ENCODE measurements at places on chromosomes 7 and 10.

DNA sequence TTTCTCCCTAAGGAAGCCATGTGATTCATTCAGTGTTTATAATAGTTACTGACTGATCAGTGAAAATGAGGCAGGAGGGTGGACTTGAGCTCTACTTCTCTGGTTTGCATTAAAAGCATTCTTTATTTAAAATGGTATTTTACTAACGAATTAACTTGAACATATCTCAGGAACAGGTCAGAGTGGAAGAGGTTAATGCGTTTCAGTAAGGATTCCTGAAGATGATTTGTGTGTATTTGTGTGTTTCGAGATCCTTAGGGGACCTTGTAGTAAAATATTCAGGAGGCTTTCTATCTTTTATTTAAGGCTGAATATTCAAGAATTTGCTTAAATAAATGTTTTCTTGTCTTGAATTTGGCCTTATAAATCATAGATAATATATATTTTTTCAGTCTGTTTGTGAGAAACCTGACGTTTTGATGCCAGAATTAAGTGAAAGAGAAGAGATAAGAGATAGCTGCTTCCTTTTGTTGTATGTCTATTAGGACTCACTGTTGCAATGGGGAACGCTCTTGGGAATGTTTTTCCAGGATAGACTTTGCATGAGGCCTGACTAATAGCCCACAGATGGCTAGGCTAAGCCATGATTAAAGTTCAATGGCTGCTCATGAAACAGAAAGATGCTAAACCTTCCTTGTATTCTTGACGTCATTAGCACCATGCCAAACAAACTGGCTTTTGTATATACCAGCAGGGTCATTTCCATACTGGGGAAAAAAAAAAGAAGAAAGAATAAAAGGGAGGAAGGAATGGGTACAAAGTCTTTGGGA lies 93.8 kb upstream of the MTPN start:
- no peak for DNase-seq

GRCh38 chr10:127090138-127090537 lies 106.3 kb downstream of the INSYN2A start:
- DNase-seq, result no peak

GRCh38 chr10:88791924-88792323 lies 10.6 kb upstream of the LIPM start:
- no peak for DNase-seq

- DNase-seq, result no peak
Observed at GRCh38 chr10:30915146-30915545, 116.5 kb downstream of the ZNF438 start.

GRCh38 chr10:22156750-22157149 lies 61.1 kb downstream of the EBLN1 start:
- DNase-seq, result no peak

GRCh38 chr10:78450807-78451485 lies 417.3 kb downstream of the RPS24 start:
- no peak for DNase-seq

DNA sequence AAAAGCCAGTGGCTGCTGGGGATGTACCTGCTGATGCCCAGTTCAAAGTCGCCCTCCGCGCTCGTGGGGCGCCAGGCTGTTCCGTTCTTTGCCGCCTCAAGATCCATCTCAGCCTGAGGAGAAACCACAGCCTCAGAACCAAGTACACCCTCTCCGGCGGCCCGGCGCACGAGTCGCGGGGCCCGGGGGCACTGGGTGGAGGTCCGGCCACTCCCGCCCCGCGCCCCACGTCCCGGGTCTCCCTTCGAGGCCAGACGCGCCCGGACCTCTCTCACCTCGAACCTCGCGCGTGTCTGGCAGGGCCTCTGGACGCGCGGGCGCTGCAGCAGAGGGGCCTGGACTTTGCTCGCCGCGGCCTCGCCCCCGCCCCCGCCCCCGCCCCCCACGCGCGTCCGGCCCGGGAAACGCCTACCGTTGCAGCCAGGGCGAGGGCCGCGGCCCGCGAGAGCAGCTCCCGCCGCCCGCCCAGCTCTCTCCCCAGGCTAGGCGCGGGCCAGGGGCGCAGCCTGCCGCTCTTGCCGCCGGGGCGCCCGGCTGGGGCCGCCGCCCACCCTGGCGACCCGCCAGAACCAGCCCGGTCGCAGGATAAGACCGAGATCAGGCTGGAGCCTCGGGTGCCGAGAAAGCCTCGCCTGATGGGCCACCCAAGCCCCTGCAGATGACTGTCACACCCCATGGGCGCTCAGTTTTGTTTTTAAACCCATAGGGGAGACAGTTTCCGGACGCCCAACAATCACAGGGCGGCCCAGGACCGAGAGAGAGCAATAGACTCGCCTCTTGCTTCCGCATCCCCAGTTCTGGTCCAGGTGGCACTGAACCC lies at the start of gene ABCB4:
ABCB4 (minus strand) TSS at position 322 of the 820 bp plus-strand sequence; CDS start at position 107, 215 bp downstream.
- no peak for DNase-seq

DNA sequence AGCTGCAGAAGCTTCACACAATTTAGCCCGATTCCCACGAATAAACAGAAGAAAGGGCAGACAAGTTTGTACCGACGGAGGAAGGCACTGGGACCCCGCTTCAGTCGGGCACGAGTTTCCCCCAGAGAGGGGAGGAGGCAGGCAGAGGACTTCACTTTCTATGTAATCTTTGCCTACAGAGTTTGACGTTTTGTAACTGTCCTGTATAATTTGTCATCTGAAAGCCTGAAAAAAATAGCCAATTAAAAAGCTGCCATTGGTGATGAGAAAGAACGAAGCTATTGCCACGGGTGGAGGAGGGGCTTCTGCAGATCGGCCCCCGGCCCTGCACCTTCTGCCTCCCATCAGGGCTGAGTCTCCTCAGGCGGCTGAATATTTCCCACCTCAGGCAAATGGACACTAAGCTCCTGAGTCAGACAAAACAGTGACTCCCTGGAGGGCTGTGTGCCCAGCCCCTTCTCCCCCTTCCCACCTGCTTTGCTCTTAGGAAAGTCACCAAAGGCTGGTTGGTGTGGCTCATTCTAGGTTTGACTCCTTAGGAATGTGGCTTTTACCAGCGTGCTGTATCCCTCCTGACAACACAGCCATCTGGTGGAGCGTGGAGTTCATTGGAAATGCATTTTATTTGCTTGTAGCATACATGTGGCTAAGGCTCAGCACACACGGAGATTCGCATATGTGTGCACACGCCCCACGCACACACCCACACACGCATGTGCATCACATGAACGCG lies 117.4 kb downstream of the VIPR2 start:
- no peak for DNase-seq

Measured in T follicular helper cell (primary cell).